ENCODE measurements at places on chromosomes 2 and 18.

DNA sequence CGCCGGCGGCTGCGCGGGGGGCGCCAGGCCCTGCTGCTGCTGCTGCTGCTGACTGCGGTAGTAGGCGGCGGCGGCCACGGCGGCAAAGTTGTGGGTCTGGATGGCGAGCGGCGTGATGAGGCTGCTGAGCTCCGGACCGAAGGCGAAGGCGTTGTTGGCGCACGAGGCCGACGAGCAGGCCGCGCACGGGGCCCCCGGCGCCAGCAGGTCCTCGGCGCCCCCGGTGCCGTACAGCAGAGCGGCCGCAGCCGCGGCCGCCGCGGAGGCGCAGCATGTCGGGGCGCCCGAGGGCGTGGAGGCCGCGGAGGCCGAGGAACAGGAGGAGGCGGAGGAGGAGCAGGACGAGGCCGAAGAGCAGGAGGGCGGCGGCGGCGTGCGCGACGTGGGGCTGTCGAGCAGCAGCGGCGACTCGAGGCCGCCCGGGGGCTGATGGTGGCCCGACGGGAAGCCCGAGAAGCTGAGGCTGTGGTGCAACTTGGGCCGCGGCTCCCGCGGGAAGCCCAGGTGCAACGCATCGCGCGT, 1.8 kb downstream of the ZFP36L2 start:
- no peak for DNase-seq

DNA sequence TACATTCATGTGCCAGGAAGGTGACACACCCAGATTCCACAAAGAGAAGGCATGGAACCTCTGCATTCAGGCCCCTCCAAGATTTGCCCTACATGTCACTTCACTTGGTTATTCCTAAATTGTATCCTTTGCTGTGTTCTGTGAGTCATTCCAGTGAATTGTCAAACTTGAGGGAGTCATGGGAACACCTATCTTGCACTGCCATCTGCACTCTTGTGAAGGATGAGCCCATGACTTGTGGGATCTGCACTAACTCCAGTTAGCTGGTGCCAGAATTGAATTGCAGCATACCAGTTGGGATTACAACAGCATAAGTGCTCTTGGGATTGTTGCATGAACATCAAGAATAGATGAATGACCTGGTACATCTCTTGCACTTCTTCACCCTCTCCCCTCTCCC, 1288.0 kb upstream of the ZEB2 start:
- no peak for DNase-seq

- DNase-seq, result no peak
These were observed 62.0 kb downstream of the TGIF1 start for GRCh38 chr18:3511980-3512379.

DNA sequence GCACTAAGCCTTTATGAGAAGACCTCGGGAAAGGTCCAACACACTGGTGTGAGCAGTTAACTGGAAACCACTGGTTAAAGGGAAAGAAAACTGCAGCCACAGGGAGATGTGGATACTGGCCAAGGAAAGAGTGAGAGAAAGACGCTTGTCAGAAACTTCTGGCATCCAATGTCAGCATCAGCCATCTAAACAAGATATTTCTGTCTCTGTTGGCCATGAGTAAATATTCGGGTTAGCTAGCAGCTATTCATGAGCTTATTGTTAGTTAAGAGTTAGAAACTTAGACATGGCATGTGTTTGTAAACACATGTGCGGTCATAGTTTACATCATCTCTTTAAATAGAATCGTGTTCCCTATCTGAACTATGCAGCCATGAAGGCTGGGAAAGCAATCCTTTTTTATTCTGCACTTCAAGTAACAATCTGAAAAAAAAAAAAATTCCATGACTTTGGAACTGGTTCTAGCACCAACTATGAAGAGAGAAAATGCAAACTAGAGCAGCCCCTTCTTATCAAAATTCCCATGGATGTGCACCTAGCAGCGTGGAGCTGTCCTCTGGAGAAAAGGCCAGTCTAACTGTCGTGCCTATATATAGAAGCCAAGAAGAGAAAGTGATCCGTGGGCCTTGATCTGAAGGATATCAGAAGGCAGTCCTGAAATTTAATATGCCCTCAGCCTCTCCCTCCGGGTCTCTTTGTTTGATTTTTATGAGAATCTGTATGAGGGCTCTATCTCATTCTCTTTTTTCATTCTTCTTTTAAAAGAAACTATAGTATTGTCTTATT, 84.0 kb upstream of the RFX8 start:
- peak; percentile 12 for DNase-seq

- DNase-seq, result no peak
These were observed 72.0 kb downstream of the DOCK10 start for GRCh38 chr2:224970311-224970710.

- DNase-seq, result no peak
These were observed 145.1 kb downstream of the COMMD1 start for GRCh38 chr2:62050456-62051045.

- no peak for DNase-seq
These were observed 180.4 kb upstream of the ZFP36L2 start for GRCh38 chr2:43406651-43407279.

DNA sequence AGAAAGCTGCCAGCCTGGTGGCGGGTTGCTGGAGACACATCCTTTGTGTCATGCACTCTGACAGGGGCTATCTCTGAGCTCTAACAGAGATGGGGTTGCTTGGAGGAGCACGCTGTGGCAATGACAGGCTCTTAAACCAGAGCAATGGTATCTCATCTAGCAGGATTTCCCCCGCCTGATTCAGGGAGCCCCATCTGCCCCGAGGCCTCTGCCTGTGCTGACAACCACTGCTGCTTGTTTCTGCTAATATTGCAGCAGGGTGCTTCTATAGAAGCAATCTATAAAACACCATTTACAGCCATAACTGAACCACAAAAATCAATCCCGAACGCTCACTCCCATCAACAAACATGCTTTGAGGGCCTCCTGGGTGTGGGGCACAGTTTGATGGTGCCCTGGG, 12.8 kb upstream of the DNPEP start:
- peak; percentile 55 for DNase-seq

DNA sequence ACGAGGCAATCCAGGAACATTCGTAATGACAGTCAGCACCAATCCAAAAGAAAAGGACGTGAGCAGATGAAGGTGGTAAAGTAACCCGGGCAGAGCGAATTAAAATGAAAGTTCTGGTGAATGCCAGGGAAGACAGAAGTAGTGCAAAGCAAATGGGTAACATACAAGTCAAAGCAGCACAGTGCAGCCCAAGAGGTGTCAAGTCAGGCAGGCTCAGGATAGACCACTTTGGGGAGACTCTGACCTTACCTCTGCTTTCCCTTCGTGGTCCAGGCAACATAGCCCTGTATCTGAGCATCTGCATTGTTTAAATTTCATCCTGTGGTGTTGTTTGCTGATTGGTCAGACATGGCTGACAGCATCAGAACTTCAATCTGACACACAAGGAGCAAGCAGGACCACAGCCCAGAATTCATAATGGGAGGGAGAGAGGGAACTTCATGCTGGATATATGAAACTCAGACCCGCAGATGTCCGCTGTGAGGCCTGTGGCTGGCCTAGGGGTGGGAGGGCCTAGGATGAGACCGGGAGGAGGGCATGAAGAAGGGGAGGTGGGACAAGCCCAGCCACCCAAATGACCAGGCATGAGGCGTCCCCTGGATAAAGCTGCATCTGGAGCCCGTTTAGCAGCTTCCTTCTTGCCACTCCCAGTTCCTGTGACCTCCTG, 285.7 kb downstream of the TCF4 start:
- DNase-seq, result peak; percentile 45

DNA sequence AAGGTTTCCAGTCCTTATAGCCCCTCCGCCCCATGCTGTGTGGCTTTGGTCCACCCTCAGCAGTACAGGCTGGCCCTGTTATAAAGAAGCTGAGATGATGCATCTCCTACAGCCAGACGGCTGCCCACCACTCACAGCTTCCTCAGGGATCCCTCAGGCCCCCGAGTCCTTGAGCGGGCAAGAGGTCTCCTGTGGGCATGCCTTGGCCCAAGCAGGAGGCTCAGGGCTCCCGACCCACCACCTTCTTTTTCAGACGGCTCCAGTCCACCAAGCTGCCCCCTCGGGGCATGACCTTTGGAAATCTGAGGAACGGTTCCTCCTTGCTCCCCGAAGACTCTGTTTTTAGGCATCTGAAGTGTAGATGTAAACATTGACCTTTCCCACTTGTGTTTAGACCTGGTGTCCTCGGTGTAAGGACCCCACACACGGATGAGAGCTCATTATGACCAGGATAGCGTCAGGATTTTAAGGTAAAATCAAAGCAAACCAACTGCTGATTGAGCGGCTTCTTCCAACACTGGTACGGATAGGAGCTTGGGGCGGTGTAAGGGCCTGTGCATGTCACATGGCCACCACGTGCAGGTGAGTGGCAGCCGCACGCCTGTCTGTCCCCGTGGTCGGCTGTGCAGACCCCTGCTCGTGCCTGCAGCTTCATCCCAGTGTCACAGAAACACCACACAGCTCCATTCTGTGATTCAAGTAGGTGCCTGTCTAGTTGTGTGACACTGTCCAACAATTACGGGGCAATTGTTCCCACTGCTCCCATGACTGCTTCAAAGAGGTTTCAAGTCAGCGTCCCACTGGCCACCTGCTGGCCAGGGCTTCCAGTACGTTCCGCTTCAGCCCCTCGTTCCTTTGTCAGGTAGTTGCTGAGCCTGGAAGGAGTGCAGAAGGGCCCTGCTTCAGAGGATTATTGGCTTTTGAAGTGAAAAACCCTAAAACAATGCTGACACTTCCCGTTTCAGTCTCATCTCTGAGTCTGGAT, 74.7 kb downstream of the NDUFA10 start:
- no peak for DNase-seq

DNA sequence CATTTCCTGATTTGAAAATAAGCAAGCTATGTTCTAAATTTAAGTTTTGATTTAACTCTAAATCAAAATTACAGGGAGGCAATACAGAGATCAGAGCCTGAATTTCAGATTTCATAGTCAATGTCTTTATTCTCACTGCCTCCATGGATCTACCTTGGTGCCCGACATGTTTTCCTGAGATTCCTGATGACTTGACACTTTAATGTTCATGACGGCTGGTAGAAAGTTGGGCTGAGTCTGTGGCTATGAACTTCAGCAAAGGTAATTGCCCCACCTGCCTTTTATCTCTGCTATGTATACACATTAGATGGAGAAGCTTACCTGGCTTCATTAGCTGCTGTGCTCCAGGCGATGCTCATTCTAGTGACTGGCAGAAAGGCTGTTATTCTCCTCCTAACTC, 1390.5 kb upstream of the CELF4 start:
- DNase-seq, result no peak

GRCh38 chr2:75518638-75519465, 41.9 kb downstream of the EVA1A start:
- no peak for DNase-seq

GRCh38 chr2:85777441-85777861, 23.7 kb downstream of the ATOH8 start:
- DNase-seq, result no peak

- peak; percentile 10 for DNase-seq
These were observed 113.5 kb downstream of the DSC3 start for GRCh38 chr18:30929065-30929464.

GRCh38 chr2:117378653-117379052, 435.8 kb upstream of the DDX18 start:
- DNase-seq, result no peak

GRCh38 chr2:134466141-134466540, 212.3 kb downstream of the MGAT5 start:
- DNase-seq, result peak; percentile 44

GRCh38 chr2:12759248-12759647, 42.5 kb downstream of the TRIB2 start:
- DNase-seq, result no peak

- no peak for DNase-seq
These were observed 903.7 kb downstream of the TDRD15 start for GRCh38 chr2:22027345-22028005.

- DNase-seq, result no peak
These were observed 1564.6 kb upstream of the NXPH2 start for GRCh38 chr2:140344838-140345237.

- DNase-seq, result no peak
These were observed 94.8 kb upstream of the SRD5A2 start for GRCh38 chr2:31675485-31675901.

DNA sequence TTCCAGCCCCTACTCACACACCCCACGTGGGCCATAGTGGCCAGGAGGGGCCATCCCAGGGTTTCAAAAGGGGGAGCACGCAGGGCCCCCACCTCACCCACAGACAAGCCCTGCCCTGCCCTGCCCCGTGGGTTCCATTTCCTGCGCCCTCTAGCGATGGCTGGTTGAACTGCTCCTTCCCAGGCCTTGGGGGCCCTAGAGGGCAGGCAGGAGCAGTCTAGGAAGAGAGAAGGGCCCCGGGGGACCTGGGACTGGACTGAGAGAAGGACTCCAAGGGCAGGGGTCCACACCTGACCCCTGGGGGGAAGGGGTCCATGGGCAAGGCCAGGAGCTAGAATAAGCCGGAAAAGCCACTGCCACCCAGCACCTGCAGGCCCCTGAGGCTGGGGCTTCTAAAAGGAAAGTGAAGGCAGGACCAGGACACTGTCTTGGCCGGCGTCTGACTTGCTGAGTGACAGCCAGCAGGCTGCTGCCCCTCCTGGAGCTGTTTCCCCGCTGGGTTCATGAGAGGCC, 10.1 kb downstream of the CYP26B1 start:
- DNase-seq, result peak; percentile 78

DNA sequence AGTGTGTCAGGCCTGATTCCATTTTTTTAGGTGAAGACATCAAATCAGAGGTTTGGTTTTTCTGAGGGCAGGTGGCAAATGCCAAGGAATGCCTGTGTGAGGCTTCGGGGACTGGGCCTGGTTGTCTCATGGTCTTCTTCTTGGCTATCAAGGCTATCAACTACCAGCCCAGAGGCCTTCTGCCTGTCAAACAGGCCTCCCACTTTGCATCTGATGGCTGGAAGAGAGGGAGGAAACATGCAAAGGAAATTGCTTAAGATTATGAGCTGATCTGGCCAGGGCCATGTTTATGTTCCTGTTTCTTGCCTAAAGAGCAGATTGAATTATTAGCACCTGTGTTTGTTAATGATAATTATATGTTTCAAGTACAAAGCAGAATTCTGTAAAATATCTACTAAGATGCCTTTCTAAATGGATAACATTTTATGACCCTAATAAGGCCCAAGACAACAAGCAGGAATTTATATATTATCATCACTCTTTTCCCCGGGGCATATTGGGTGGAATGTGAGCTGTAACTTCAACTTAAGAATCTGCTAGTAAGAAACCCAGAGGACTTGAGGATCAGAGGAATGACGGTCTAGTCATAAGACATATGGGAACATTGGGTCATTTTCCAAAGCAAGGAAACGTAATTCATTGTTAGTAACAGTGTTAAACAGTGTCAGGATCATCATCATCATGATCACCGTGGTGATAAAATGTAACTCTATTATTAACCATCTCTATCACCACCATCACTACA, 123.2 kb downstream of the LYPD6B start:
- DNase-seq, result no peak

GRCh38 chr2:164842624-164842966, 972 bp upstream of the COBLL1 start:
- DNase-seq, result no peak

DNA sequence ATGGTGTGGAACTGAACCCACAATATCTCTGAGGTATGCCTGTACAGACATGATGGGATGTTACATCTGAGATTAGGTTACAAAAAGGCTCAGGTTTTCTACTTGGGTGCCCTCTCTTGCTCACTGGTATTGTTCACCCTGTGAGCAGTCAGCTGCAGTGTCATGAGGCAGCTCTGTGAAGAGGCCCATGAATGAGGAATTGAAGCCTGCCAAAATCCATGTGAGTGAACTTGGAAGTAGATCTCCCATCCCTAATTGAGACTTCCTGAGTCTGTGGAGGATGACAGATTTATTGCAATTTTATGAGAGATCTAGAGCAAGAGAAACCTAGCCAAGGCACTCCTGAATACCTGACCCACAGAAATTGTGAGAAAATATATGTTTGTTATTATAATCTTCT, 404.9 kb upstream of the ZEB2 start:
- no peak for DNase-seq
